ENCODE measurements at places on chromosomes 11 and 22.

- DNase-seq, result no peak
These were observed 2.6 kb downstream of the KCNJ5 start for GRCh38 chr11:128893578-128894285.

DNA sequence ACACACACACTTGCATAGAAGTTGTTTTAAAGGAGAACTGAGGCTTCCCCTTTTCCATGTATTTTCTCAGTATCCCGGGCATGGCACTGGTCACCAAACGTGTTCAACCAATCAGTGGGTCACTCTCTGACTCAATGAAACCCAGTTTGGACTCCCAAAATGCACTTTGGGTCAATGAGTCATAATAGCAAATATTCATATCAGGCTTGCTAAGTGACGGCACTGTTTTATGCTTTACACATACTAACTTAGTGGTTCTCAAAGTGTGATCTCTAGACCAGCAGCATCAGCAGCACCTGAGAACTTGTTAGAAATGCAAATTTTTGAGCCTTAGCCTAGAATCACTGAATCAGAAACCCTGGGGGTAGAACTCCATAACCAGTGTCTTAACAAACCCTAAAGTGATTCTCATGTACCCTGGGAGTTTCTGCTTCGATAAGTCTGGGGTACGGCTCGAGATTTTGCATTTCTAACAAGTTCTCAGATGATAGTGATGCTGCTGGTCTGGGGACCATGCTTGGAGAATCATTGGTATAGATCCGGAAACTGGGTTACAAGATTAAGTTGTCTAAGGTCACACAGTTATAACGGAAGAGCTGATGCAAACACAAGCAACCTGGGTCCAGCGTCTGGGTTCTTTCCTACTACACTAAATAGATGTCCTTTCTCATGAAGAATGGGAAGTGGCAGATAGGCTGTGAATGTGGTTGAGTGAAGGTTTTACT, 35.6 kb downstream of the ETS1 start:
- no peak for DNase-seq

GRCh38 chr11:74050465-74050864, 41.6 kb upstream of the UCP3 start:
- DNase-seq, result no peak

- DNase-seq, result no peak
These were observed 29.7 kb downstream of the EFCAB6 start for GRCh38 chr22:43782448-43782847.

- DNase-seq, result no peak
These were observed 2093.5 kb downstream of the LRRC4C start for GRCh38 chr11:39365809-39366436.

- DNase-seq, result peak; percentile 49
These were observed 1.5 kb downstream of the MS4A8 start for GRCh38 chr11:60700689-60701468.

Data from HEK293T (cell line).